ENCODE measurements at places on chromosomes 5 and 9.

GRCh38 chr5:80963966-80964481 is 3.9 kb downstream of the RASGRF2 start:
- DNase-seq: no peak

DNA sequence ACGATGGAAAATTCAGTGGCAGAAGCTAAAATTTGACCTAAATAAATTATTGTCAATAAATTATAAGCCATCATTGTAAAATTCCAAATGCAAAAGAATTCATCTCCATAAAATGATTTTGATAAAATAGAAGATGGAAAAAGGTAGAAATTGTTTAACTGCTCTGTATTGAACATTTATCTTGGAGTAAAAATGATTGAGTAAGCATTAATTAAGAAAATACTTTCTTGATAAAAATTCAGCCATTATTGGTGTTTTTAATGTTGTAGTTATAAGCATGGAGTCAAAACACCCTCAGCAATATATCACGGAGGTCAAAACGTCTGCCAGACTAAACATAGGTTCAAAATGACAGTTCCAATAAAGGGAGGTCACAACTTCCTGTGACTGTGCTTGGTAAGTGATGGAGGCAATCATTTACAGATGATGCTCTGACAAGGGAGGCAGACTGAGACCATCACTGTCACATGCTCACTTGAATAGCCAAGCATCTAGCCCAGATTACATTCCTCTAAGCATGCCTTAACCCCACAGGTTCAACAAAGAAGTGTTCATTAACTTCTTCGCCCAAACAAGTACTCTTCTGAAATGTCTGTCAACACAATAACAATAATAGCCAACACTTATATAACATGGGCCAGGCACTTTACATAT is 69.5 kb downstream of the SH3TC2 start:
- DNase-seq: no peak

GRCh38 chr5:68318955-68319705 is 103.6 kb downstream of the PIK3R1 start:
- DNase-seq: no peak

- no peak for DNase-seq
These were observed 18.0 kb downstream of the MTRR start for GRCh38 chr5:7886849-7887475.

DNA sequence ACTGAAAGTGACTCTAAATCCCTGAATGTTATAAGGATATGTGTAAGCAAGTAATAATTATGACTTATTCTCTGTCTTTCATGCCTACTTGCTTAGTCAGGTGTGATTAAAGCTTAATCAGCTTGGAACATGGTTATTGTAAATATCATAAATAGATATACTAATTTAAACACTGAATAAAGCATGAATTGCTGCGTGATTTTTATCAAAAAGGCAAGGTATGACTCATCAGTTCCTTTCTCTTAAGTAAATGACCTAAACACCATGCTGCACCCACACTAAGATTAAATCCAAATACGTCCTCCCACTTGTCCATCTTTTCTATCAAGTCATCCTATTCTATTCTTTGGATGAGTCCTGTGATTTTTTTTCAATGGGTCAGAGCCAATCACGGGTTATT is 124.6 kb upstream of the MTAP start:
- no peak for DNase-seq

Measured in activated T-helper 9 cell treated with anti-CD3 and anti-CD28 coated beads, Interleukin-2, amount 50 U/mL, for 16 hours (primary cell).